ENCODE measurements at places on chromosomes 16 and 17.

DNA sequence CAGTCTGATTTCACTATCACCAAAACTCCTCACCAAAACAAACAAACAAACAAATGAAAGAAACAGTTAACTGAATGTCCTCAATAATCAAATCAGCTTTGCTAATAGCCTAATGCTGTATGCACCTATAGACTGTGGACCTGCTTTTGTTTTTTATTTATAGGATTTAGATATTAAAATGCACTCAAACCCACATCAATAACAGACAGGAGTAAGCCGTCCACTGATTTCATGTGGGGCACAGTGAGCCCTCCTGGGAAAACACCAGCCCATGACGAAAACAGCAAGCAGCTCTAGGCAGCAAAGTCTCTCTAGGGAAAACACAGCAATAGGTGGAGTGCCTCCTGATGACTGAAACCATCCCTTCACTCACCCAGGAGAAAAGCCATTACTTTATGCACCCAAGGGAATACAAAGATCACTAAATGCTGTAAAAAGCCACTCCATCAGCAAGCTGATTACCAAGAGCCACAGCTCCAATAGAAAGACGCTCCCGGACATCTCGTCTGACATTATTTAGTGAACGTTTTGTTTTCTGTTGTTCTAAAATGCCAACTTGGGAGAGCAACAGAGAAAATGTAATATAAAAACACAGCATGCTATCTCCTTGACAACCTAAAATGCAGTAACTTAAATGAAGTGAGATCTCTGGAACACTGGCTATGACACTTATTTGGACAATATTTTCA lies 47.8 kb downstream of the ANKFY1 start:
- DNase-seq, result peak; percentile 71

DNA sequence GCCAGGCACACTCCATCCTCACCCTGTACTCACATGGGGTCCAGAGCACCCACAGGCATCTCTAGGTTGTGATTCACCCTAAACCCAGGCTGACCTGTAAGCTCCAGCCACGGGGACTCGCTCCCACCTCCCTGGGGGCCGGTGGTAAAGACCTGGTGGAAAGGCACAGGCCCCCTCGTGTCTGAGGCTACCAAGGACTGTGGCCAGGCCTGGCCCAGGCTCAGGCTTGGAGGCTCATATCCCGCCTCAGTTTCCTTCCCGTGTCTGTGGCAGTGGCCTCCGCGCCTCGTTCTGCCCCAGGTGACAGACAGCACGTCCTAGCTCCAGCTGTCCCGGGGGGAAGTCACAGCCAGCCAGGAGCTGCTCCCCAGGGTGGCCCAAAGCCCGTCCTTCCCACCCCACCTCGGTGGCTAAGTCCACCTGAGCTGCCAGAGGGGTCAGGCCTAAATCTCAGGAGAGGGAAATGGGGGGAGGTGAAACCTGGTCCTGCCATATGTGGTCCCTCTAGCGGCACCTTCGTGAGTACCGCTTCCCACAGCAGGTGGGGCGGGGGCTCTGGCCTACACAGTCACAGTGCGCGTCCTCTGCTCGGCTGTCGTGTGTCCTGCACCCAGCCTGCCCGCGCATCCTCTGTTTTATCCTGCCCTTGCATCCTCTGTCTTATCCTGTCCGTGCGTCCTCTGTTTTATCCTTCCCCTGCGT lies 12.6 kb downstream of the CDH15 start:
- DNase-seq, result no peak

- DNase-seq, result no peak
These were observed 34.8 kb downstream of the C17orf67 start for GRCh38 chr17:56798916-56799315.

DNA sequence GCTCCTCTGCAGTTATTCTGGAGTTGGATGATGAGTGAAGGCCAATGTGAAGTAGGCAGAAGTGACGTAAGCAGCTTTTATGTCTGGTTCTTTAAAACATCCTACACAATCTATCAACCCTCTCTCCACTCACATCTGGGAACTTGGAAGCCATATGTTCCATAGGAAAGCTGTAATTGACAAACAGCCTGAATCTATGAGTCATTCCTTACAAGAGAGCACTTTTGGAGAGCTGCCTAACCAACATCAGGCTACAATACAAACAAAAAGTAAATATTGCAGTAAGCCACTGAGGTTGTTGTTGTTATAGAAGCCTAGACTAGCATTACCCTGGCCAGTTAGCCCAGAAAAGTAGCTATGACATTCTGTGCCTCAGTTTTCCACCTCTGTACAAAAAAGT lies 5.9 kb downstream of the CCL7 start:
- peak; percentile 58 for DNase-seq

DNA sequence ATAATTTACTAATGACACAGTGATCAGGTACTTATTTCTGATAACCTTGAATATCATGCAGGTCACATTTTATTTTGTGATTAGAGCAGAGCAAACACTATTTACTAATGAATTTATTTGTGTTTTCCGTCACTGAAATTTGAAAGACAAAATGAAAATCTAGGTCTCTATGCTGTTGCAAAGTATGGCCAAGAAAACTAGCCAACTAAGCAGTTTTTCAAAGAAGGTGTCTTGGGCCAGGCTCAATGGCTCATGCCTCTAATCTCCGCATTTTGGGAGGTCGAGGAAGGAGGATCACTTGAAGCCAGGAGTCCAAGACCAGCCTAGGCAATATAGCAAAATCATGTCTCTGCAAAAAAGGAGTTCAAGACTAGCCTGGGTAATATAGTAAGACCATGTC lies 3.0 kb upstream of the NFAT5 start:
- no peak for DNase-seq

All from DMS79 treated with DMSO at 0.1 percent for 48 hours (cell line).